ENCODE measurements at places on chromosomes 5 and 9.

DNA sequence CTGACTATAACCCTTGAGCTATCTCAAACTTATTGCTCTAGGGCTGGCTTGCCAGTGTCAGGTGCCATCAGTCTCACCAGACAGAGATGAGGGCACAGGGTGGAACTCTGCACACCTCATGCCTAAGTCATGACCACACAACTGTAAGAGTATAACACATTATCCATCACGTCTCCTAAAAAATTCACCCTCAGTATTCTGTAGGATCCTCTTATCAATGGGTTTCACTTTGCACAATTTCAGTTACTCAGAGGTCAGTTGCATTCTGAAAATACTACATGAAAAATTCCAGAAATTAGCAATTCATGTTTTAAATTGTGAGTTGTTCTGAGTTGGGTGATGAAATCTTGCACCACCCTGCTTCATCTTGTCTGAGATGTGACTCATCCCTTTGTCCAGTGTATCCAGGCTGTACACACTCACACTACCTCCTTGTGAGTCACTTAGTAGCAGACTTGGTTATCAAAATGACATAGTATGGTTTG lies 690.9 kb upstream of the CDH18 start:
- DNase-seq = no peak

DNA sequence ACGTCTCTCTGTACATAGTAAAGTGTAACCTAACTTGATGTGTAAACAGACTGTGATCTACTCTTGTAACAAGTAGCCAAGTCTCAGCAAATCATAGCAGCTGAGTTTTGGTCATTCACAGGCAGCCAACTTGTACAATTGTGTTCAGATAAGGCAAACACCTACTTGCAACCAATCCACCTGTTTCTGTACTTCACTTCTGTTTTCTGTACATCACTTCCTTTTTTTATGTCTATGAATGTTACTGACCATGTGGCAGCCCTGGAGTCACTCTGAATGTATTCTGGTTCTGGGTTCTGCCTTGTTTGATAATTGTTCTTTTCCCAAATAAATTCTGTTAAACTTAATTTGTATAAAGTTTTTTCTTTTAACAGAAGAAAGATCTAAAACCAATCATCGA lies 26.0 kb downstream of the RLN2 start:
- no peak for DNase-seq

DNA sequence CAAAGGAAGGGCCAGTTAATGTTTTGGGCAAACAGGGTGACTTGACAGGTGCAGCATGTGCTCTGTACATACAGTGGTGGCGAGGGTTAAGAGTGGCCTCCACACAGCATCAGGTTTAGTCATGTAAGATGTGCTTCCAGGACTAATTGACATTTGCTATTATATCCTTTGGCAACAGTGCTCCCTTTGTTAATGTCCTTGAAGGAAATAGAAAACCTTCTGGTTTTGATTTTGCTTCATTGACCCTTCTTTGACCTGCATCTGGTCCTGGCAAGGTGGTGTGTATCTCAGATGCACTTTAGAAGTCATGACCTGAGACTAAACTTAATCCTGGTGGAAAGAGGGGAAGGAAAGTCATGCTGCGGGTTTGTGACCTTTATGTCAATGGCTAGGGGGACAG lies 440.0 kb downstream of the ENC1 start:
- no peak for DNase-seq

GRCh38 chr9:132798817-132799790 lies 79.0 kb downstream of the AK8 start:
- DNase-seq = no peak

DNA sequence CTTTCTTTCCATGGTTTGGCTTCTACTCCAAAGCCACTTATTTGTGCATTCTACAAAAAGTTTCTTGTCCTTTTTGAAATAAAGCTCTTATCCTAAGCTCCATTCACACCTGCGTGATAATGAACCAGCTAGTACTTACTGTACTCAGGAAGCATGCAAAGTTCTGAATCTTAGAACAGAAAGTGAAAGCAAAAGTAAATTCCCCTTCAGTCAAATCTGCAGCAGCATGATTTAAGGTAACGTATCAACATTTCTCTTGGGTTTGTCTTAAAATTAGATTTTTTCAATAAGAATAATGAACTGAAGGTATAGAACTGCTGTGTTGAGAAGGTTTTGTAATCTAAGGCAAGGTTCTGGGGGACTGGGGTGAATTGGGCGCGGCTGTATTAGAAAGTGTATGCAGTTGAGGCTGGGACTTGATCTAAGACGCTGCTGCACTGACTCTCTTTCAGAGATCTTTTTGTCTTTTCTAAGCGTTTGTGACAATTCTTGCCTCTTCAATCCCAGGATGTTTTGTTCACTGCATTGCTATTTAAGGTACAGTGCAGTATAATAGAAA lies at the start of gene ERAP2:
Gene ERAP2, plus strand, starts transcription at position 209 of the 559 bp plus-strand sequence. CDS start 3,186 bp downstream, outside the sequence.
- DNase-seq = peak; percentile 28
